ENCODE measurements at places on chromosomes 5 and 9. TPM values are rescaled to one million over a fixed set of nuclear protein-coding genes. Genes with fewer than 3 reads are reported as not detected.

Gene LCNL1
- total RNA-seq, result 0.29 TPM

Gene ADAMTS6
- total RNA-seq, result 6.0 TPM

Gene FCN1
- total RNA-seq, result 5.1 TPM

Gene CCL27
- total RNA-seq, result not detected

Gene LHX3
- total RNA-seq, result not detected

- H3K4me3 ChIP-seq, result no peak overlapping the region
- H3K27ac ChIP-seq, result no peak overlapping the region
- no peaks in the 10 kb centered on the region for H3K27me3 ChIP-seq
- H3K4me1 ChIP-seq, result no peaks in the 10 kb centered on the region
These were observed 28.2 kb upstream of the CPLX2 start for GRCh38 chr5:175842951-175843793.

DNA sequence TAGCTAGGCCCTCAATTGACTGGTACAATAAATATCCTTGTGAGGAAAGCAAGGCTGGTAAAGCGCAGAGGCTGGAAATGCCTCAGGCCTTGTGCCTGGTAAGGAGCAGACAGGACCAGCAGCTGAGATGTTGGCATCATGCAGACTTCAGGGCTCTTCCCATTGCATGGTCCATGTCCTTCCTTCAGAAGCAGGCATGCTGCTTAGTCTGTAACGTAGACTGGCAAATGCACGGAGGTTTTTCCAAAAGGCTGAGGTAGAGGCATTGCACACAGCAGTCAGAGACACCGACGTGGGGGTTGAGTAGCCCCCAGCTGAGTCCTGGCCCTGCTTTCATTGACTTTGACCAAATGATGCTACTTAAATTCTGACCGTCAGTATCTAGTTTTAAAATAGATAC is 87.1 kb downstream of the ADRB2 start:
- H3K36me3 ChIP-seq, result no peaks in the 10 kb centered on the region
- no peaks in the 10 kb centered on the region for H3K27me3 ChIP-seq
- H3K4me1 ChIP-seq, result no peaks in the 10 kb centered on the region
- DNase-seq, result no peak
- H3K27ac ChIP-seq, result peak overlapping the region; percentile 85

DNA sequence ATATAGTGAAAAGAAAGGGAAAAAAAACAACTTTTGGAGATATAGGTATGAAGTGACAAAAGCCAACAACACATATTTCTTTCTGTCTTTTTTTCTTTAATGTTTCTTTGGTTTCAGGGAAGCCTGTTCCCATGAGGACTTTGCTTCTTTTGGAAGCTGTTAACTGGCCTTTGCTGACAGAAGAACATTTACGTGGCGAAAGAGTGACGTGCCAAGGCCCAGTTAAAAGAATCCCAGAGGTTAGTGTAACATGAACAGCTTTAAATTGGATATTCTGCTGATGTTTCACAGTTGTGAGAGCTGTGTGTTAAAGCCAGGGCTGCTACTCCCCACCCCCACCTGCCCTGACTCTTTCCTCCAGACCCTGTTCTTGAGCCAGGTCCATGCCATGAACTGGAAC is 275.9 kb downstream of the CRB2 start:
- H3K4me1 ChIP-seq, result no peaks in the 10 kb centered on the region
- no peak for DNase-seq
- no peaks in the 10 kb centered on the region for H3K27me3 ChIP-seq
- no peak overlapping the region for H3K27ac ChIP-seq
- no peaks in the 10 kb centered on the region for H3K36me3 ChIP-seq
- H3K4me3 ChIP-seq, result no peak overlapping the region

DNA sequence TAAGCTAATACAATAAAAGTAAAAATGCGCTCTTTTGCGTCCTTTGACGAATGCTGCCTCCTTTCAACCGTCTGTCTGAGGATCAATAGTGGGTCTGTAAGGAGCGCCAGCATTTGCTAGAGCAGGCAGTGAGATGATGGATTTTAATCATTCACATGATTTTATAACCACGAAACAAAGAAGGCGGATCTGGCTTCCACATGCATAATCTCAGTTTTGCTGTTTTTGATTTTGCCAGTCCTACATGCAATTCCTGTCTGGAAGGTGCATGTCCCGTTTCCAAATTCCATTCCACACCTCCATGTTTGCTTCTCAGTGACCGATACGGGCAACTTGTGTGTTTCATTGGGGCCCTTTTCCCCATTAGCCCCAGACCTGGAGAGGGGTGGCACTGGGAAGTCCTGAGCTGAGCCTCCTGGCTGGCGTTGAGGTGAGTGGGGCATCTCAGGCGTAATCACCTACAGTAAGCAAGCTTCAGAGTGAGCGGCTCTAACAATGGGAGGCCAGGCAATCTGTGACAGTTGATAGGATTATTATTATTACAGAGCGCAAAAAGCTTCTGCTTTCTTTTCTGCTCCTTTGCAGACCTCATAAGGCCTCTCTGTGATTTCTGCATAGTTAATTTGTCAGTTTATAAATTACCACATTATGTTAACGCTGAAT is 405.4 kb downstream of the ZSWIM6 start:
- no peak for DNase-seq
- no peak overlapping the region for H3K27ac ChIP-seq
- H3K36me3 ChIP-seq, result no peaks in the 10 kb centered on the region
- no peaks in the 10 kb centered on the region for H3K27me3 ChIP-seq
- no peaks in the 10 kb centered on the region for H3K4me1 ChIP-seq
- no peak overlapping the region for H3K4me3 ChIP-seq

GRCh38 chr5:62538017-62538942 is 40.3 kb upstream of the LRRC70 start:
- H3K36me3 ChIP-seq, result no peaks in the 10 kb centered on the region
- H3K4me3 ChIP-seq, result no peak overlapping the region
- H3K27ac ChIP-seq, result no peak overlapping the region
- no peak for DNase-seq
- no peaks in the 10 kb centered on the region for H3K27me3 ChIP-seq

- no peak for DNase-seq
- no peak overlapping the region for H3K4me3 ChIP-seq
- no peak overlapping the region for H3K27ac ChIP-seq
- no peaks in the 10 kb centered on the region for H3K4me1 ChIP-seq
- no peaks in the 10 kb centered on the region for H3K36me3 ChIP-seq
These were observed 22.6 kb upstream of the RNF20 start for GRCh38 chr9:101511009-101511408.

DNA sequence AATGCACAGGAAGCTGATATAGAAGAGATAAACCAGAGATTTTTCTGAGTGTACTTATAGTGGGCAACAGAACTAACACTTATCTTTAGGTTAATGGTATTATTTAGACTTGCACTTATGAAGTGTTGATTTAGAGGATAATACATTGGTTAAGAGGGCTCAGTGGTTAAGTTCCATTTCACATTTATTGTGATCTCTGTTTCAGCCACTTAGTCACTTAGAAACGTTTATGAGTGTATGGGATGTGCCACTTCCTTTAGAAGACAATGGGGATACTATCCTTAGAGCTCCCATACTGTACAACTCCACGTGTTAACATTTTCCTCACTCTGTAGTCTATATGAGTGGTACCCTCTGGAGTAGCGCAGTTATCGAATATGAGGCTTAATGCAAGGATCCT is 57.5 kb downstream of the PIP5K1B start:
- no peaks in the 10 kb centered on the region for H3K36me3 ChIP-seq
- no peak for DNase-seq
- H3K27ac ChIP-seq, result no peak overlapping the region
- no peaks in the 10 kb centered on the region for H3K27me3 ChIP-seq

DNA sequence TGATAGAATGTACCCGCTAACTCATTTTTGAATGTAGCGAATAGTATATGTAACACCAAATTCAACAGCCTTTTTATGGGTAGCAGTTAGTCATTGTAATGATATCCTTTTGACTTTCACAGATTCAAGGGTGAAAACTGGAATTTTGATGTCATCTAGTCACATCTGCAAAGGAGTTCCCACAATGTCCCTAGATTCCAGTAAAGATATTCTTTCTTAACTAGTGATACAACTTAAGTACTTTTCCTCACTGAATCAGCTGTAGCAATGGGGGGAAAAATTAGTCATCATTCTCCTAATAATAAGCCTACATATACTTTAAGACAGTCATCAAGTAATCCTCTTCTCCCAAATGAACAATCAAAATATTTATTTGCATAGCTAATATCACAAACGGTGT is 11.5 kb upstream of the SSBP2 start:
- DNase-seq, result no peak
- H3K4me1 ChIP-seq, result no peaks in the 10 kb centered on the region

DNA sequence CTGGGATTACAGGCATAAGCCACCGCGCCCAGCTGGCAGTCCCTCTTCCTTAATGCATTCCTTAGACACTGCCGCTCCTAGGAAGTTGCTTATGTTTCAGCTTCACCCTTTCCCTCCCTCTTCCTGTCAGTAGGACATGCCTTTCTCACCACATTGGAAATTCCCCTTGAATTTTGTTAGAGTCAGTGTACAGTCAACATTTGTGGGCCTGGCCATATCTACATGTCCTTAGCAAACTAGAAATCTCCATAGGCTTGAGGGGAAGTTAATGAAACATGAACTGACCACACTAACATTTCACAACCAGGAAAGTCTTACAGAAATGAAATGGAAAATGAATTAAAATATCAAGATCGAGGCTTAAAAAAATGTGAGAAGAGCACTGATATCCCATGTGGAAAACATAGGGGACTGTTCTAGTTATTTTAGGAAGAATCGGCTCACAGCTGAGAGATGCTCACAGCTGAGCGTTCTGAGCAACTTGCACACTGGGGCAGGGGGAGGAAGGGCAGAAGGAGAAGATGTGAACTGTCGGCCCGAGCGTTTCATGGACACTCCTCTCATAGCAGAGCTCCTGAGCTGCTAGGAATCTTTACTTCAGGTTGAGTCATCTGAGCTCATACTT is 21.1 kb upstream of the LVRN start:
- H3K4me3 ChIP-seq, result no peak overlapping the region
- H3K4me1 ChIP-seq, result no peaks in the 10 kb centered on the region
- H3K27me3 ChIP-seq, result no peaks in the 10 kb centered on the region
- H3K27ac ChIP-seq, result no peak overlapping the region
- no peak for DNase-seq

DNA sequence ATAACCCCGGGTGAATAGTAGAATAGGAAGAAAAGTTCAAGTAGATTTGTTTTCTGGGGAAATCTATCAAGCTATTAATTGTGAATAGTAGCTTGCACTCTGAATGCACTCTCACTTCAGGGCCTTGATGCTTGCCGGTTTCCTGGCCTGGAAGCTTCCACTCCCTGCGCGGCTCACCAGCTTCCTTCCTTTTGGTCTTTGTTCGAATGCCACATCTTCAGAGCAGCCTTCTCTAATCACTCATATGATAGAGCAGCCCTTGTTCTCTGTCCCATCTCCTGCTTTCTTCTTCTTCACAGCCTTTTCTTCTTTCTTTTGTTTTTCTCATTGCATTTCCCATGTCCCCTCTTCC is 146.7 kb downstream of the MAST4 start:
- DNase-seq, result no peak
- H3K4me1 ChIP-seq, result no peaks in the 10 kb centered on the region
- H3K4me3 ChIP-seq, result no peak overlapping the region
- H3K27me3 ChIP-seq, result no peaks in the 10 kb centered on the region
- no peaks in the 10 kb centered on the region for H3K36me3 ChIP-seq

DNA sequence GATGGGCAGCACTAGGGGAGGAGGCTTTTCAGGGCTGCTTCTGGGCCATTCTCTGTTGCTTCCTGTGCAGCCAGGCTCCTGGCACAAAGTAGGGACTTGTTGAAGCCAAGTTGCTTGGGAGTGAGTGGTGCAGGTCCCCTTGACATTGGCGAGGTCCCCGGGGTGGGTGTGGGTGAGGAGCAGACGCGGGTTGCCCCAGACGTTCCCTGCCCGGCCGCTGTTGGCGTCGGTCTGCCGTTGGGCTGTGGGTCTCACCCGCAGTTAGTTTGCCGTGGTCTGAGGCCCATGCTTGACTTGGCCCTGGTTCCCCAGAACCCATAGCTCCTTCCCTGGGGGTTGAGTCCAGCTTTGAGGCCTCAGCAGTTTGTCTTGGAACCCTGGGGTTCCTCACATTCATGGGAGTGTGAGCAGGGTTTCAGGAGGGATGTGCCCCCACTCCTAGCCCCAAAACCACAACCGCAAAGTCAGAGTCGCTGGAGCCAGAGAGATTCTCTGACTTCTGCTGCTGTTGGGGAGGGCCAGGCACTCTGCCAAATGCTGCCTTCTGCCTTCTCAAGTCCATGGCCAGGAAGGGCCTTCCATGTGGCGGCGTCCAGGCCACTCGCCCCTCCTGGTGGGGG is 77.5 kb downstream of the RXRA start:
- H3K4me3 ChIP-seq, result no peak overlapping the region
- H3K4me1 ChIP-seq, result peaks cover 35% of the 10 kb centered on the region
- peak overlapping the region; percentile 71 for H3K27ac ChIP-seq
- DNase-seq, result peak; percentile 49

DNA sequence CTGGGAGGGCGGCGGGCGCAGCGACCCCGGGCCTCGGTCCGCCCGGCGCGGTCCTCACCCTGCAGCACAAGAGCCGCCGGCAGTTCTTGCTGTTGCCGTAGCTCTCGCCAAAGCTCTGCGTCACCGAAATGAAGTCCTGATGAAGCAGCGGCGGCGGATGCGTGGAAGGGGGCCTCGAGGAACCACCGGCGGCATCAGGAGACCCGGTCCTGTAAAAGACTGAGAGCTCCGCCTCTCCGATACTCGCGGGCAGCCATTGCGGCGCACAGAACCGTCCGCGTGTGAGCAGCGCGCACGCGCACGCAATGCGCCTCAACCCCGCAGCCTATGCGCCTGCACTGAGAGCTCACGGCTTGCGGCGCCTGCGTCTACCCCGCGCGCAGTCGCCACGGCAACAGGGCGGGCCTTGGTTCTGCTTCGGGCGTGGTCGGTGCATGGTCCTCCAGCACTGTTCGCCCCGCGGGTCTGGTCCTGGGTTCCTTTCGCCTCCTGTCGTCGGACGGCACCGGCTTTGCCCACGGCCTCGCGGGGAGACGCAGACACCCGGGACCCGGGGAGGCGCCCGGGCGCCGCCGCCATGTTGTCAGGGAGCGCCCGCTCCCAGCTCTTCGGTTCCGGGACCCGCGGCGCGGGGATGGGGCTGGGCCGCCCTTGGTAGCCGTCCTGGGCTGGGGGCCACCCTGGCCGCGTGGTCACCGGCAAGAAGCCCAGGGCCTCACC is 9.3 kb upstream of the GRIN1 start:
- H3K4me3 ChIP-seq, result peak overlapping the region; percentile 63
- no peaks in the 10 kb centered on the region for H3K27me3 ChIP-seq
- no peaks in the 10 kb centered on the region for H3K4me1 ChIP-seq
- H3K36me3 ChIP-seq, result no peaks in the 10 kb centered on the region
- peak; percentile 76 for DNase-seq

DNA sequence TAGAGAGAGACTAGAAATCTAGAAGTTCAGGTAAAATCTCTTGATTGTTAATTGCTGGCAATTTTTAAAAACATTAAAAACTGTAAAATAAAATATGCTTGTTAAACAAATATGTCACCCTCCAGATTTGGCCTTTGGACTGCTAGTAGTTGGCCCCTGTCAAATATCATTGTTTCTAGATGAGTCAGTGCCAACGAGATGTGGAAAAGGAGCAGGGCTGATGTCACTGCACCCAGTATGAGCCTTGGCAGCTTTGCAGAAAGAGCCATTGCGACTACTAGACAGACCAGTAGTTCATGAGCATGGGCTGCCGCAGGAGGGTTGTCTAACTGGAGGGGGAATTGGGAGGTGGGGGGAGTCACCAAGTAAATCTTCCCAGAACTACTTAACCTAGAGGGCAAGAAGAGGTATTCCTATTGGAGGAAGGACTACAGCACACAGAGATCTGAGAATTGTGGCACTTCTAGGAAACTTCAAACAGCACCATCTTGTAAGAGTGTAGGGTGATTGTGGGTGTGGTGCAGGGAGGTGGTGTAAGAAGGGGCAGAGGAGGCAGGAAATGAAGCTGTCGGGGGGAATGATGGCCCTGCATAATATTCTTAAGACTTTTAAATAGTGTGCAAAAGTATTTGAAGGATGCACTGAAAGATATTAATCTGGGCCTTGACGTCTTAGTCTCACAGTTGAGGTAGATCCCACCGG is 7.1 kb upstream of the DOCK2 start:
- H3K27ac ChIP-seq, result no peak overlapping the region
- no peak overlapping the region for H3K4me3 ChIP-seq
- no peaks in the 10 kb centered on the region for H3K36me3 ChIP-seq
- no peaks in the 10 kb centered on the region for H3K27me3 ChIP-seq
- DNase-seq, result no peak
